ENCODE measurements at places on chromosomes 16 and 17.
A peak's percentile ranks its signal among the peaks of the same experiment; 100 is the strongest.

- no peak for DNase-seq
These were observed 32.1 kb upstream of the SREBF1 start for GRCh38 chr17:17868641-17869522.

DNA sequence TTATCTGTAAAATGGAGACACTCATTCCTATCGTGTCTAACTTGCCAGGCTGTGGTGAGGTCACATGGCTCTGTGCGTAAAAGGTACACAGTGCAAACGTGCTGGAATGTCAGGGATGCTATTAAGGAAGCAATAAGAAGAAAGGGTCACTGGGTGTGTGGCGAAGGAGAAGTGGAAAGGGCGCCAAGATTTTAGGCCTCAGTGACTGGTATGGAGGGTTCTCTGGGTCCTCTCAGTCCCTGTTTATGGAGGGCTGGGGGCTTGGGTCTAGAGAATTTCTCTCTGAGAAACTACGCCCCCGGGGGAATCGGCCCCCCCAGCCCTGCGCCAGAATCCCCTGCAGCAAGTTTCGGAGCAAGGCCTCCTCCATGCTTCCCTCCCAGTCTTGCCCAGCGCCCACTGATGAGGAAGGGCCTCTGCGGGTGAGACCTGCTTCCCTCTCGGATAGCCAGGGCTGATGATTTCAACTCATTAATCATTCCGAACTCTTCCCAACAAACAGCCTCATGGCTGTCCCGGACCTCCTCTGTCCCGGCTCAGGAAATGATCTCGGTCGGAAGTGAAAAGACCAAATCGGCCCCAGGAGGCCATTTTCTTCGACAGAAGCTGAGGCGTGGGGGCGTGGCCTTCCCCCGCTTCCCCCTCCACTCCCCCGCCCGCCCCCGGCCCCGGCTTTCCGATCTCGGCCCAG, 1.2 kb upstream of the HEXIM1 start:
- peak; percentile 70 for DNase-seq

- no peak for DNase-seq
These were observed 185.0 kb downstream of the TANC2 start for GRCh38 chr17:63150994-63151464.

DNA sequence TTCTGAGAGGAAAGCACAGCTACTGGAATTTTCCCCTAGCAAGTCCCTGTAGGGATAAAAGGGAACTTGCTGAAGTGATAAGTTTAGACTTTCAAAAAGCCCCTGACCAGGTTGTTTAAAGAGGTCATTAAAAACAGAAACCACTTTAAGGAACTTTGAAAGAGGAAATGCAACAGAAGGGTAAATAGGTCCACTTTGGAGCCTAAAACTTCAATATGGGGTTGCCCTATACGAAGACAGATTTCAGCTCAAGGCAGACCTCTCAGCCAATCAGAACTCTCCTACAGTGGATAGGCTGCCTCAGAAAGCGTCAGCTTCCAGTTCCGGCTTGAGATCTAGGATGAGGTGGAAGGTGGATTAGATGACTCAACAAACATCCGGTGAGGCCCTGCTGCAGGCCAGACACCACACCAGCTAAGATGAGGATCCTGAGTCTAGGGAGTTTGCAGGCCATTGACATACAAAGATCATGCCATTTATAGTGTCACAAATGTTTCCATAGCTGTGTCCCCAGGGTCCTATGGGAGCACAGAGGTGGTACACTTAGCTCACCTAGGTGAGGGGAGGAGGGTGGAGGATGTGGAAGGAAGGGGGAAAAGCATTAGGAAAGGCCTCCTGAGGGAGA, 7.9 kb upstream of the MFSD6L start:
- DNase-seq: no peak

DNA sequence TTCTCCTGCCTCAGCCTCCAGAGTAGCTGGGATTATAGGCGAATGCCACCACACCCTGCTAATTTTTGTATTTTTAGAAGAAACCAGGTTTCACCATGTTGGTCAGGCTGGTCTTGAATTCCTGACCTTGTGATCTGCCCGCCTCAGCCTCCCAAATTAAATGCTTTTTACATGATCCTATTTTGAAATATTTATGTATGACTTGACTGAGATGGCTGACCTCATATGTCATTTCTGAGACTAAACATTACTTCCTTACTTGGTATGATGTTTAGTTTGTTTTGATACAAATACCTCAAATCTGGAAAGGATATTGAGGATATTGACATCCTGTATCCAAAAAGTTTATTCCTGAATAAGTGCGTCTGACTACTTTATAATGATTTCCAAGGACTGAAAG, 11.9 kb downstream of the CALCOCO2 start:
- no peak for DNase-seq

DNA sequence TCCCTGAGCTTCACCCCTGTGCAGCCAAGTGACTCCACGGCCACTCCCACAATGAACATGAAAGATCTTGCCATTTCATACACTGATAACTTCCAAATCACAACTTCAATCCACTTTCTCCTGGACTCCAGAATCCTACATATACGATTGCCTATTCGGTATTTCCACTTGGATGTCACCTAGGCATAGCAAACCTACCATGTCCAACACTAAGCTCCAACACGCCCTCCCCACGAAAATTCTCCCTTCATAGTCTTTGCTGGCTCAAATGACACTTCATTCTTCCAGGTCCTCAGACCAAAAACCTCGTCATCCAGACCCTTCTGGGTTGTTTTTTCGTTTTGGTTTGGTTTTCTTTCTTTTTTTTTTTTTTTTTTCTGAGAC, 1.9 kb downstream of the GLTPD2 start:
- no peak for DNase-seq

GRCh38 chr16:66403531-66404145, 23.5 kb upstream of the BEAN1 start:
- DNase-seq: no peak

GRCh38 chr17:66652840-66653507, 181.9 kb upstream of the CACNG5 start:
- DNase-seq: no peak

DNA sequence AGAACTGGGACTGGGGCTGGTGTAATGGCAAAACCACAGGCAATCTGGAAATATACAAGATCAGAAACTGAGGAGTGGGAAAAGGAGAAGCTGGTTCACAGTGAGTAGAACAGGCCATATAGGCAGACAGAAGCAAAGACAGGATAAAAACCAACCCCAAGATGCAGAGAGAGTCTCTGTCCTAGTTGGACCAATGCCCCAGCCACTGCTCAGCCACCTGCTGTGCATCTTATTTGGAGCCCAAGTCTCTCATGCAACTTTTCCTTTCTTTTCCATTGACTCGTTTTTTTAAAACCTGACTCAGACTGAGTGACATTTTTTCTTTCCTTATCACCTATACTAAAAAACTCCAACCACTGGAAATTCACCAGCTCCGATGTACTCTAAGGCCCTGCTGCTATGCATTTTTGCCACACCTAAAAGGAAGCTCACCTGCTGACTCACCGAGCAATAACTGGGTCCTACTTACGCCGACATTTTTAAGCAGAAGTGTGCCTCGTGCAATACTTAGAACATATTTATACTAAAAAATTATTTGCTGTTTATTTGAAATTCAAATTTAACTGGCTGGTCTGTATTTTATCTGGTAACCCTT, 100.8 kb upstream of the XYLT1 start:
- DNase-seq: no peak

DNA sequence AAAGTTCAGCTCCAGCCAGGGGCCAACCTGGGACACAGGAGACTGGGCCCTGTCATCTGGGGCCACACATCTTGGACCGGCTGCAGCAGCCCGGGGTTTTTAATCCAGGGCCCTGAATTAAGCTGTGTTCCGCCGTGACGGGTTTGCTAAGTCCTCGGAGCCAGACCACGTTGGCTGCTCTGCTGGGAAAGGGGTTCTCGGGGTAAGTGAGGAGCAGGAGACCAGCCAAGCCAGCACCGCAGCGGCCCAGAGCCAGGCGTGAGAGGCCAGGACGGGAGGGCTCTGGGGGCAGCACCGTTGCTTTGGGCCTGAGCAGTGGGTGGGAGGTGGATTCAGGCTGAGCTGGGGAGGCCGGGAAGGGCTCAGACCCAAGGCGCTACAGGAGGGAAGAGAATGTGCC, 31.3 kb upstream of the CBX4 start:
- no peak for DNase-seq
